Neural crest cell (in vitro differentiated cells): ENCODE measurements at places on chromosomes 2 and 18.

DNA sequence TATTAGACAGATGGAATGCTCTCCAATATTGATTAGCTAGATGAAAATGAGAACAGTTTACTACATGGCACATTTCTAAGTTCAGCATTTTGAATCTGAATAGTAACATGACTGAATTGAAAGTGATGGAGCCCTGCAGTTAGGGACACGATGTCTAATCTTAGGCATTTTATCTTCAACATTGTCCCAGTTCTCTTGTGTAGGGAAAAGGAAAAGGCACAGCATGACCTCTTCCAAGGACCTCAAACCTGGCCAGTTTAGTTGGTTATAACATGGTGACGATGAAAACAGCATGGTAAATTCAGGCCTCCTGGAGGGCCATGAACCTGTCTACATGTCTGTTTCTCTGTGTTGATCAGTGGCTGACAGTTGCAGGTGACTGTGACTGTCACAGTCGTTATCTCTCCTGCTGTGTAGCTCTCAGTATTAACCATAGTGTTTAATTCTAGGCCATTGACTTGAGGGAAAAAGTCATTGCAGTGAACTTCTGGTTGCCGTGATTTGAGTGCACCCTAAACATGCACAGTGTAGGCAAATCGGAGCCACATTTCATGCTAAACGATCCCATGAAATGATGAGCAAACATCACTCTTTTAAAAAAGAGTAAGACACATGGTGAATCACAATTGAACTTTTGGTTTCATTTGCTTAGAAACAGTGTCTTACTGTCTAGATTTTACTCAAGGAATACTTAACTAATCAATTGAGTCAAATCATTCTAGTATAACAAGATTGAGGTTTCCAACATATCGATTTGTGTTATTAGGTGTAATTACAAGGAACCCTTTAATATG lies 129.7 kb downstream of the PHLPP1 start:
- DNase-seq: no peak

DNA sequence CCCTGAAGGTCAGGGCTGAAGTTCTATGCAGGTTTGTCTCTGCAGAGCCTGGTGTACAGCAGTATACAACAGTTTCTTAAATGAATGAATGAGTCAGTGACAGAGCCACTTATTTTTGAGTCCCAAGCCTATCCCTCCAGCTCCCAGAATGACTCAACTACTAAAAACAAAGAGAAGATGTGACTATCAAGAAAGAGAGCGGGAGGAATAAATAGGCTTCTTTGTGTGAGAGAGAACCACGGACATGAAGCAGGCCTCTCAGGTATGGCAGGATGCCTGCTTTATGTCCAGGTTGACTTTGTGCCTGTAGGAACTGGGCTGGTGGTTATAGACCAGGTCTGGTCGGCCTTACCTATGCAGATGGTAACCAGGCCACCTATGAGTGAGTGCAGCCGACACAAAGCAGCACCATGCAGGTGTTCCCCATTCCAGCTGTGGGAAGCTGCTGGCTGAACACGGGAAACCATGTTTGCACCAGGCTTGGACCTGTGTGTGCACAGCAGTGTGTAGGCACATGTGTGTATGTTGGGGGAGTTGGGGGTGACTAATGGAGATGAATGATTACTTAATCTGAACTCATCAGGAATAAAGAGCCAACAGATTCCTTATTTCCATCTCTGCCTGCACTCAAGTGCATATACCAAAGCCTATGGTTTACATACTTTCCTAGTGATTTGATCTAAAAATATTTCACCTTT lies 171.0 kb downstream of the OSR1 start:
- DNase-seq: no peak

- DNase-seq: no peak
Observed at GRCh38 chr2:137960223-137960622, 4.0 kb upstream of the HNMT start.

- no peak for DNase-seq
Observed at GRCh38 chr2:85914922-85915321, 26.1 kb upstream of the ST3GAL5 start.

DNA sequence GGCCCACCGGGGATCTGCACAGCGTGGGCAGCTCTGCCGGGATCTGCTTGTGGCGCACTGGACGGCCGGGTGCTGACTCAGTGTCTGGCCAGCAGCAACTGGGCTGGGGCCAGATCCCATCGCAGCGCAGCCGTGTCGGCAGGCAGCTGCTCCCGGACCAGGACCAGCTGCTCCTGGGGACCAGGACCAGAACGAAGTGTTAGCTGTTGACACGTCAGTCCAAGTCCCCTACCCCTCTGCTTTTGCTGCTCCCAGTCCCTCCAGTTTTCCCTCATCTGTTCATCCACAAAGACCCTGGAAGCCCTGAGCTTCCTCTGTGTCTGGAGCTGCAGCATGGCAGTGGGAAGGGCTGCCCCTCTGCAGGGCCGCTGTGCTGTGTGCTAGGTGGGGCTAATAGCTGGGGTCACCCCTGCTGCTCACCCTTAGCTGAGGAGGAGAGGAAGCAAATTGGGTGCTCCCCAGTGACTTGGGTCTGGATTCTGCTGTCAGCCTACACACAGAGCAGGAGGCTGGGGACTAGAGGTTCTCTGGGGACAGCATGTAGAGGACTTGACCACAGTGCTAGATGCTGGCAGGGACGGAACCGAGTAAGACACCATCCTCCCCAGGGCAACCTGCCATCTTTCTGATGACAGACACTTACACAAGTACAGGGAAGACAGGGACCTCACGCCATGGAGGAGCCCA lies 16.9 kb upstream of the KIF1A start:
- DNase-seq: no peak

- no peak for DNase-seq
Observed at GRCh38 chr2:71060871-71061270, 7.6 kb upstream of the NAGK start.

DNA sequence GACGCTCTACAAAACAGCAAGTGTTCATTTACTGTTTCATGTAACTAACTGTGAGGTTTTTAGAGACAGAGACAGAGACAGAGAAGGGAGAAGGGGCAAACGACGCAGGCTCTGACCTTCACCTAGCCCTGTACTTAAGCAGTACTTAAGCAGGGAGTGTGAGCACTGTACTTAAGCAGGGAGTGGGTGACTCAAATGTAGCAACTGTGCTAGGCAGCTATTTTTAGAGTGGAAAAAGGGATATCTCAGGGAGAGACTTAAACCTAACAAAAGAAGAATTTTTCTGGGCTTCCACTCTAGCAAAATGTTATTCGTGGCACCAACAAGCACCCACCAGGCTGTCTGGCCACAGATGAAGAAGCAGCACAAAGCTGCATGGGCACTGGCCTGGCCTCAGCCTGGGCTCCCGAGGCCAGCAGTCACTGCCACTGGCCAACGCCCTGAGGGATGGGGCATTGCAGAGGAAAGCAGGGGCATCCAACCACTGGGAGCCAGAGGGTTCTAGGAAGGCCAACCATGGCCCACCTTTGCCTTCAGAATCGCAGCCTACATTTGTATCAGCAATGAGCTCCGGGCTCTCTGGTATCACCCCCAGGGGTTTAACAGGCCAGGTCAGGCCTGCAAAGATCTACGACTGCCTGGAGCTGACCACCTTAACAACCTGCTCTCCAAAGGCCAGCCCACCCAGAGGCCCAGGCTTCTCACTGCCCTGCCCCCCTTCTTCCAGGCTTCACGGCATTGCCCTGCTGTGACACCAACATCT lies 154.3 kb downstream of the TTC32 start:
- no peak for DNase-seq

GRCh38 chr2:25050128-25050527 lies 8.3 kb downstream of the EFR3B start:
- no peak for DNase-seq

GRCh38 chr2:96636551-96637171 lies 1.5 kb downstream of the KANSL3 start:
- DNase-seq: no peak

DNA sequence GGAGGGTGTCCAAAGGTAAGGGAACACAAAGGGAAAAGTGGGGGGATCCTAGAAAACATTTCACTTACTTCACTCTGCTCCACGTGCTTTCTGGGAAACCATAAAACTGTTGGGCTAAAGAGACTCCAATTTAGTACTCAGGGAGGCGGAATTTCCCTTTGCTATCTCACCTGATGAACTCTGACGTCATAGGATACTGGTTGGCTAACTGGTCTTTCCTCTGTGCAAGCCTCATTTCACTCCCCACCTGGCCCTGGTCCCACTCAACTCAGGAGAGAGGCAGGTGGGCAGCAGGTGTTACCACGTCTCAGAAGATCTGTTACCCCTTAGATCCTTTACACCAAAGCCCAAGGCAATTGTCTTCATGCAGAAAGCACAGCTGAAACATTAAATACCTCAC lies 51.8 kb upstream of the PMAIP1 start:
- no peak for DNase-seq

DNA sequence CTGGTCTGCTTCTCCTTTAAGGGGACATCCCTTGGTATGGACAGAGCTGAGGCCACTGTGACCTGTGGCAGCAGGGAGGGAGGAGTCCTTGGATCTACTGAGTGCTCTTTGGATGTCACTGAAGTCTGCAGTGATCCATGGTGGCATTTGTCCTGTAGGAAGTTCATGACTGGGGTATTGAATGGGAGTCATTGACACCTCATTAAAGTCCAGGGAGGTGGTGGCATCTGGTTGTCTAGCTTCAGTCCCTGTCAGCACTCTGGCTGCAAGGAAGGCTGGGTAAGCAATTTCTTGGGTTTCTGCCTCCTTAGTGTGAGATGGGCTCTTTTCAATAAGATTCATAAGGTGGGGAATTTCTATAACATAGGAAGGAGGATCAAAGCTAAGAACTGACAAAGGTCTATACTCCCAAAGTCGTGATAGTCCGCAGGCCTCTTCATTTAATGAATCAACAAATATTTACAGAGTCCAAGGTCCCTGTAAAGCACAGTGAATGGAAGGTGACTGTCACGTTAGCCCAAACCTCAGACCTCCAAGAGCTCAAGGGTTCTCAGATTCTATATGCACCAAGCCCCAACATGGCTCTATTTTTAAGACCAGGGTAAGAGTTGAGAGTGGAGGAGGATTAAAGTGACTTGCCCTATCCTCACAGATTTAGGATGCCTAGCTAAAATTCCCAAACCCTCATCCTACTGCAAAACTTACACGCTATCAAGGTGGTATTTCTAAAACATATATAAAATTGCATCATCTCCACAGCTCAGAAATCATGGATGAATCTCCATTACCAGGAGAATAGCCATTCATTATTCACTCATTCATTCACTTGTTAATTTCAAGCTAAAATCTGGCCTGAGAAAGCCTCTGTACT lies 40.2 kb downstream of the THNSL2 start:
- DNase-seq: no peak

DNA sequence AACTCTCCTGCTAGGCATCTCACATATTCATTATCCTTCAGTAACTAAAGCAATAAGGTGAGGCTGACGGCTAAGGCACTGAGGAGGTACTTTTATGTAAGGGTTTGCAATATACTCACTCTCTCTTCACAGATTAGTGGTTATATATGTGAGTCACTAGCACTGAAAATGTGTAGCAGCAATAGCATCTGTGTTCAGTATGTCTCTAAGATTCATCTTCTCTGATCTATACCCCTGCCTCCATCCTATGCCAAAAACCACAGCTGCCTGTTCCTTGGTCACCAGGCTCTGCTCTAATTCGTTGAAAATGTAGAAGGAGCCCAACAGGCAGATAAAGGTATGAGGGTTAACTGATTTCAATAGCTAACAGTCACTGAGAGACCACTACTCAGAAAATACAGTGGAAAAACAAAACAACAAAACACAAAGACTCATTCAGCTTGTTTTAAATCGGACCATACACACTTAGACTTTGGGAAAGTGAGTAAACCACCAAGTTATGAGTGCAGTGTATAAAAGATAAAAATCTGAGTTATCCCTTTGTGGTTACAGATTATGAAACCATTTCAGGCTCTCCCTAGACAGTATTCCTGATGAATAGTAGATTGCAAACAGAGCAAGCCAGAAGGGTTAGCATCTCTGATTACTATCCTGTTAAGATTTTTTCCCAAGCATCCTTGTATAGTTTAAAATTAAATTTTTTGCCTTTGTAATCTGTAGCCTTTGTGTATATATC lies 75.3 kb upstream of the CYP26B1 start:
- DNase-seq: no peak

- DNase-seq: no peak
Observed at GRCh38 chr2:182792441-182792840, 74.0 kb downstream of the FRZB start.

DNA sequence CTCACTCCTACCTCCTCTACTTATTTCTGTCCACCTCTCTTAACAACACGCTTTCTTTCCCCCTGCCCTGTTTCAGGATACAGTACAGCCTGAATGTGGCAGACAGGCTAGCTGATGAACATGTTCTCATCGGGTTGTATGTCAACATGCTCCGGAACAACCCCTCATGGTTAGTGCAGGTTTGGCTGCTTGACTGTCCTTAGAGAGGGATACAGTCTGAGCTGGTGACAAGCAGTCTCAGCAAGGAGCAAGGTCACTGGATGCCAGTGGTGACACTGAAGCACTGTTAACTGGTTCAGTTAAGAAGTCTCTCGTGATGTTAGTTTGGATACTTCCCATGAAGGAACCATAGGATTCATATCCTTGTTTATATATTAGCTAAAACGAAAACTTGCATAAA lies 128.6 kb downstream of the DTNA start:
- no peak for DNase-seq

DNA sequence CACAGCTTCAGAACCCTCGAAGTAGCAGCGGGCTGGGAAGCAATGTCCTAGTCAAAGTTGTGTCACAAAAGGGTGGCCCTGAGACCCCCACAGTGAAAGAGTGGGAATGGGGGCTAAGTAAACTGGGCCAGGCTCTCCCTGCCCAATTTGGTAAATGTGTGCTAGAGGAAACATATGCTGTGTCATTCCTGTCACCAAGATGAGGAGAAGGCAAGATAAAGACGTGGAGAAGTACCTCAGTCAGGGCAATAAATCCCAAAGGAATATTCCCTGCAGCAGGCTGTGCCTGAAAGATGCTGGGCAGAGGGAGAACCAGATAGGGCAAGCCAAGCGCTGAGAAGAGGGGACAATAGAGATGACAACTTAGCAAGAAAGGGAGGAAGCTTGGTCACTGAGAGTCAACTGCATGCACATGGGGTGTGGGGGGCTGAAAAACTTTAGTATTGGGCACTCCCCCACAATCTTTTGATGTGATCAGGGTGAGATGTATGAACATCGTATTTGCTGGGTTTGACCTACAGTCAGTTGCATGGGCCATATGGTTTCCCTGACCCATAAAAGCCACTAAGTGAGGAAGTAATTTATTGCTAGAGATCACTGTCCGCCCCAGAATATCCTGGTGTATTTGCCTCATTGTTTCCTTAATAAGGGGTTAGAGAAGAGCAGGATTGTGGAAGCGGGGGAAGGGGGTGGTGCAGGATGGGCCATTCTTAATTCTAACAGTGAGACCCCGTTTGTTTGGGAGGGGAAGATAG lies 49.9 kb upstream of the CXCR4 start:
- no peak for DNase-seq

DNA sequence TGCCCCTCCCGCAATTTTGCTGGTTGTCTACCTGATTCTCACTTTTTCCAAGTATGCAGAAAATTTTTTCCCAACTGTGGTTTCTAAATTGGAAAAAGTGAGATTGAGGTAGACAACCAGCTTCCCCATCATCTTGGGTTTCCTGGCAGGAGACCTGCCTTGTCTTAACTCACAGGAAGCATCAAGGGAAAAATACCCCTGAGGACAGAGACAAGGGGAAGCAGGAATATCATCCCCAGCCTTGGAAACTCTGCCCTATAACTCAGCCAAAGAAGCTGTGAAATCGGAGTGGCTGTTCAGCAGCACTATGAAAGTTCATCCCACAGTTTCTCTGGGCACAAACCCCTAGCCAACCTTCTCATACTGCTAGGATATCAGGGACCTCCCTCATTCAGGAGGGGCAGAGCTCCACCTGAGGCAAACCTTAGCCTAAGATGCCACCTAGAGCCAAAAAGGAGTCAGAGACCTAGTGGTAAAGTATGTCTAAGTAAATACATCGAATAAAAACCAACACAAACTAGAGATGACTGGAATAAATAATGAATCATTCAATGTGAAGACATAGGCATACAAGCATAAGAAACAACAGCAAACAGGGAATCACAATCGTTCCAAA lies 68.2 kb downstream of the ZSWIM2 start:
- no peak for DNase-seq
